ENCODE measurements at places on chromosomes 6 and 20. TPM values are rescaled to one million over a fixed set of nuclear protein-coding genes. Genes with fewer than 3 reads are reported as not detected.

JAG1 gene
- 37.3 TPM for total RNA-seq

ESR1 gene
- 2.4 TPM for total RNA-seq

RSPH9 gene
- total RNA-seq, result 1.1 TPM

CEP162 gene
- total RNA-seq, result 6.9 TPM

KCNG1 gene
- total RNA-seq, result 1.4 TPM

BNIP5 gene
- total RNA-seq, result under 0.01 TPM

PNLDC1 gene
- not detected for total RNA-seq

ZNF165 gene
- total RNA-seq, result 0.36 TPM

PKHD1 gene
- total RNA-seq, result under 0.01 TPM

RPP40 gene
- total RNA-seq, result 8.6 TPM

PPP1R3G gene
- under 0.01 TPM for total RNA-seq

SLCO4A1 gene
- total RNA-seq, result 58.3 TPM

PAK5 gene
- total RNA-seq, result not detected

NTSR1 gene
- total RNA-seq, result under 0.01 TPM

CASS4 gene
- total RNA-seq, result 0.15 TPM

DNAH8 gene
- not detected for total RNA-seq

ZC3H12D gene
- total RNA-seq, result under 0.01 TPM

ATXN1 gene
- 17.3 TPM for total RNA-seq

EXOC2 gene
- total RNA-seq, result 38.6 TPM

NKX2-4 gene
- total RNA-seq, result not detected

NMBR gene
- total RNA-seq, result not detected

HLA-DRB1 gene
- total RNA-seq, result 14.0 TPM

CDSN gene
- not detected for total RNA-seq

SHLD1 gene
- total RNA-seq, result 2.2 TPM

TMC2 gene
- not detected for total RNA-seq

RPL7L1 gene
- total RNA-seq, result 171 TPM

RAET1L gene
- total RNA-seq, result not detected

BFSP1 gene
- 3.6 TPM for total RNA-seq

SYNDIG1 gene
- total RNA-seq, result not detected

MAFB gene
- 2.4 TPM for total RNA-seq

PSORS1C1 gene
- under 0.01 TPM for total RNA-seq
